ENCODE measurements at places on chromosomes 2 and 18. TPM values are rescaled to one million over a fixed set of nuclear protein-coding genes. Genes with fewer than 3 reads are reported as not detected.

The MC4R gene
- not detected for total RNA-seq

The SMARCAL1 gene
- 25.2 TPM for total RNA-seq

The LIMS2 gene
- 12.3 TPM for total RNA-seq

The NCL gene
- 902 TPM for total RNA-seq

The GPR45 gene
- not detected for total RNA-seq

The KIF1A gene
- total RNA-seq = 3.3 TPM

The GRHL1 gene
- total RNA-seq = 1.00 TPM
